Activated T-cell treated with anti-CD3 and anti-CD28 coated beads, Interleukin-2, amount 50 U/mL, for 72 hours (primary cell): ENCODE measurements at places on chromosomes 1 and 21. TPM values are rescaled to one million over a fixed set of nuclear protein-coding genes. Genes with fewer than 3 reads are reported as not detected.

DNA sequence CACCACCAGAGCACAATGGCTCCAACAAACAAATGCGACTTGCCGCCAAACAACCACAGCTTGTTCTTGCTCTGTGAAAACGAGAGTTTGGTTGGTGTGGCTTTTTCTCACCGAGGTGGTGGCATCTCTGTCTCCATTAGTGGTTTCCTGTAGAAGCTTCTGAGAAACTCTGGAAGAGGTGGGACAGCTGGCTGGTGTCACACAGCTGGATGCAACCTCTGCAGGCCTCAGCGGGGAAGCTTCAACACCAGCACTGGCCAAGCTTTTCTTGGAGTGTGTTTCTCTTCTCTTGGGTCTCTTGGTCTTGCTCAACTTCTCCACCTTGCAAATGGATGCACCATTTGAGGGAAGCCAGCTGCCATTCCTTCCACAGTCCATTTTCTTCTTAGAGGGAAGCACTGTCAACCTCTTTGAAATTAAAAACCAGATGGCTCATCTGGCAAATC lies 124.8 kb downstream of the KCNN3 start:
- peak; percentile 60 for DNase-seq
- H3K27ac ChIP-seq = peak overlapping the region; percentile 62
- H3K4me1 ChIP-seq = peaks cover 76% of the 10 kb centered on the region
- peaks cover 2% of the 10 kb centered on the region for H3K36me3 ChIP-seq
- peaks cover 15% of the 10 kb centered on the region for H3K27me3 ChIP-seq

DNA sequence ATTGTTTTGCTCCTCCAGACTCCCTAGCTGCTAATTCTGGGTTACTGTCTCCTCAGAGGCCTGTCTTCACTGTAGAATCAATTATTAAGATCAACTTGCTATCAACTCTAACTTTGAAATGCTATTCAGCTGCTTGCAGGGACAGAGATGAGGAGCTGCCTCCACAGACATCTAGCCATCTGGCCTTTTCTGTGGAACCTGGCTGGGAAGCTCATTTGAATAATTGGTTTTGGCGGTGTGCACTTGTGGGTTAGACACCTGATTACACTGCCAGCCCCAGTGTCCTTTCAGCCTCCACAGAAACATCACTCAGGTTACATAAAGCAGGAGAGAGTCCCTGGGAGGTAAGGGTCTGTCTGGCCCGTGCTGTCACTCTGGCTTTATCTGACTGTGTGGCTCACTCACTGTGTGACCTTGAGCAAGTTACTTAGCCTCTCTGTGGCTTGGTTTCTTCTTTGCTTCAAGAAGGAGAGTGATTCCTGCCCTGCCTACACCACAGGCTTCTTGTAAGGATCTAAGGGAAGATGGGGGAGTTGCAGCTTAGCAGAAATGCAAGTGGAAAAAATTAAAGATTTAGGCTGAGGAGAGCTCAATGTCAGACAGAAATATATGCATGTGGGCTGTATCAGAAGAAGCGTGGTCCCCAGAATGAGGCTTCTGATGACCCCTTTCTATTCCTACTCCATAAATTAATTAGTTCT lies 131.6 kb downstream of the BEND5 start:
- H3K27me3 ChIP-seq = peaks cover 21% of the 10 kb centered on the region
- no peaks in the 10 kb centered on the region for H3K4me1 ChIP-seq
- H3K27ac ChIP-seq = no peak overlapping the region
- no peak overlapping the region for H3K4me3 ChIP-seq
- no peak for DNase-seq
- H3K36me3 ChIP-seq = no peaks in the 10 kb centered on the region

- H3K4me3 ChIP-seq = no peak overlapping the region
- no peak for DNase-seq
- peaks cover 42% of the 10 kb centered on the region for H3K27me3 ChIP-seq
- no peaks in the 10 kb centered on the region for H3K36me3 ChIP-seq
- H3K4me1 ChIP-seq = no peaks in the 10 kb centered on the region
Measured at GRCh38 chr1:18811733-18812452, 47.6 kb downstream of the TAS1R2 start.

- H3K4me3 ChIP-seq = no peak overlapping the region
- DNase-seq = no peak
- no peaks in the 10 kb centered on the region for H3K36me3 ChIP-seq
- H3K4me1 ChIP-seq = no peaks in the 10 kb centered on the region
- no peak overlapping the region for H3K27ac ChIP-seq
- peaks cover 12% of the 10 kb centered on the region for H3K27me3 ChIP-seq
Measured at GRCh38 chr1:14396100-14396499, 202.4 kb upstream of the KAZN start.

- no peaks in the 10 kb centered on the region for H3K4me1 ChIP-seq
- H3K36me3 ChIP-seq = no peaks in the 10 kb centered on the region
- H3K27ac ChIP-seq = no peak overlapping the region
- H3K27me3 ChIP-seq = no peaks in the 10 kb centered on the region
- no peak overlapping the region for H3K4me3 ChIP-seq
Measured at GRCh38 chr1:79839882-79840281, 833.4 kb upstream of the ADGRL4 start.

DNA sequence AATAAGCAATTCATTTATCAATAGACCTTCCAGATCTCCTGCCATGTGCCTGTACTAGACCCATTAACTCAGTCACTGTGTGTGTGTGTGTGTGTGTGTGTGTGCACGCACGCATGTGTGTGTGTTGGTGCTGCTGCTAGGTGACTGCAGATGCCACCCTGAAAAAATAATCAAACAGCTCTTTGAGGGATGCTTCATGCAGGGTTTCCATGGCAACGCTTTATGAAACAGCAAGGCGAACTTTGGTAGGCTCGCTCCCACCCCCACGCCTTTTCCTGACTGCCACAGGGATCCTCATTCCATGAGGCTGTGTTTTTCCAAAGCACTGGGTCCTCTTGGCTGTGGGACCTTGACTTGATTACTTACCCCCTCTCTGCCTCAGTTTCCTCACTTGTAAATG lies 94.0 kb downstream of the HMGB4 start:
- no peak overlapping the region for H3K4me3 ChIP-seq
- H3K4me1 ChIP-seq = no peaks in the 10 kb centered on the region
- H3K27ac ChIP-seq = no peak overlapping the region
- H3K27me3 ChIP-seq = no peaks in the 10 kb centered on the region
- DNase-seq = no peak

DNA sequence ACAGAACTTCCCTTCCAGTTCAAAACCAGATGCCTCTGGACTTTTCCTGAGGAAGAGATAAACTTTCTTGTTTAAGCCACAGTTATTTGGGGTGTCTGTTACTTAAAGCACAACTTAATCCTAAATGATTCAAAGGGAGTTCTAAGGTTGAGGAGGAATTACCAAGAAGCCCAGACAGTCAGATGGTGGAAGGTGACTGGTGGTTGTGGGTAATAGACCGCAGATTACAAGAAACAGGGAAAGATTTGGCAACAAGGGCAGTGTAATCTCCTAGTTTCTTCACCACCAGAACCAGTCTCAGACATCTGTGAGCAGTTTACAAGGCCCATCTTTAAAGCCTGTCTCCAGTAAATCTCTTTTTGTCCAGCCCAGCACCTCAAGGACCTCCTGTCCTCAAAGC lies 130.1 kb upstream of the CTTNBP2NL start:
- H3K36me3 ChIP-seq = no peaks in the 10 kb centered on the region
- no peak overlapping the region for H3K27ac ChIP-seq
- no peak for DNase-seq
- H3K4me3 ChIP-seq = no peak overlapping the region

DNA sequence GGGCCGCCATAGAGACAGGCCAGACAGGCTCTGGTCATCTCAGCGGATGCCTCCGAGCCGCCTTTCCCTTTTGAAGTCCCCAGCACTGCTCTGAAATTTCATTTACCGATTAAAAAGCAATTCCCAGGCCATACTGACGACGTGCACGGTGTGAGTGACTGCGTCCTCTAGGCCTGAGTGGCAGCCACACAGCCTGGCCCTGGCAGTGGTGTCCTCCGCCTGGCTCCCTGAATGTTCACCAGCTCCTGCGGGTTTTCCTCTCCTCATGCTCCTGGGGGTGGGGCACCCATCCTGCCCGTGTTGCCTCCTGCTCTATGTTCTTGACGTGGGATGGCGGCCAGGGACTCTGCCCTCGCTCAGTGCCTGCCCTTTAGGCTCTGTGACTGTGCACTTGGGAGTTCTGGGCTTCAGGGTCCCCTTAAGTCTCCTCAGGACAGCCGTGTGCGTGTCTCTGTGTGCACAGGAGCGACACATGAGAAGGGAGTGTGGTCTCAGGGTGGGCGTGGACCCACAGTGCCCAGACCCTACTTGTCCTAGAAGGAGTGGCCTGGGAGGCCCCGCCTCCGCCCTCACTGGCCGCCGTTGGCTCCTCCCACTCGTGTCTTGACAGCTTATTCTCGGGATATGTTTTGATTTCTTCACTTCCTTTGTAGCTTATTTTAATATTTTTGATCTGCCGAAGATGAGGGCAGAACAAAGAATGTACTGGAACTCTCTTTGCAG lies 3.6 kb downstream of the SKI start:
- H3K27me3 ChIP-seq = no peaks in the 10 kb centered on the region
- peak; percentile 76 for DNase-seq
- peaks cover 61% of the 10 kb centered on the region for H3K4me1 ChIP-seq
- peak overlapping the region; percentile 84 for H3K27ac ChIP-seq
- H3K4me3 ChIP-seq = peak overlapping the region; percentile 92

- peaks cover 14% of the 10 kb centered on the region for H3K27me3 ChIP-seq
- no peaks in the 10 kb centered on the region for H3K4me1 ChIP-seq
- H3K27ac ChIP-seq = no peak overlapping the region
- no peak overlapping the region for H3K4me3 ChIP-seq
Measured at GRCh38 chr1:47843781-47844557, 153.2 kb downstream of the TRABD2B start.

DNA sequence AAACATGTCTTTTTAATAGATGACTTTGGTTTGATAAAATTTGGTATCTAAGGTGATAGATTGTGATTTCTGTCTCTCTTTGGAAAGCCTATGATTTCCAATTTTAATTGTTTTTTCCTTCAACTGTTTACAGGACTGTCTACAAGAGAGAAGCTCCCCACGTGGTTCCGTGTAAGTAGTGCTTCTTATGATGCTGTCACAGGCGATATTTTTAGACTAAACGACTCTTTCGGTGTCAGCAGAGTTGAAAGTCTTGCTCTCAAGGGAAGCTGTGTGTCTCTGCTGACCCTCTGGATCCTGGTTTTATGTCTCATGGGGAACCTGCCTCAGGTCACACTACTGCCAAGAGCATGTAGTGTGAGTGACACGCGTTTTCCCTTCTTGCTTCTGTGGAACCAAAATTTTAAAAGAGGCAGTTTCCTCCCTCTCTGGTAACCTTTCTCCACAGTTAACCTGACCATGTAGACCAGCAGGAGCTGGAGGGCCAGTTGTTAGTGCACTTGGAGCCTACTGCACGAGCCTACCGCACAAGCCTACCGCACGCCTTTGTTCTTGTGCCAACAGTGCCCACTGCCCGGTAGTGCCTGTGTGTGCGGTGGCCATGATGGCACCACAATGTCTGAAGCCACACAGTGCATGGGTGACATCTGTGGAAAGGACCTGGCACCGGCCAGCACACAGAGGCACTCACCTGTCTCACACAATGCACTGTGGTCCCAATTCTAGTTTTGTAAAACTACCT lies 91.9 kb downstream of the PCBP3 start:
- no peak for DNase-seq
- H3K36me3 ChIP-seq = no peaks in the 10 kb centered on the region
- H3K27ac ChIP-seq = no peak overlapping the region
- H3K27me3 ChIP-seq = no peaks in the 10 kb centered on the region

- H3K36me3 ChIP-seq = no peaks in the 10 kb centered on the region
- H3K27me3 ChIP-seq = no peaks in the 10 kb centered on the region
- no peak overlapping the region for H3K4me3 ChIP-seq
- no peak overlapping the region for H3K27ac ChIP-seq
- H3K4me1 ChIP-seq = no peaks in the 10 kb centered on the region
- DNase-seq = no peak
Measured at GRCh38 chr1:214824763-214825162, 221.8 kb downstream of the CENPF start.

DNA sequence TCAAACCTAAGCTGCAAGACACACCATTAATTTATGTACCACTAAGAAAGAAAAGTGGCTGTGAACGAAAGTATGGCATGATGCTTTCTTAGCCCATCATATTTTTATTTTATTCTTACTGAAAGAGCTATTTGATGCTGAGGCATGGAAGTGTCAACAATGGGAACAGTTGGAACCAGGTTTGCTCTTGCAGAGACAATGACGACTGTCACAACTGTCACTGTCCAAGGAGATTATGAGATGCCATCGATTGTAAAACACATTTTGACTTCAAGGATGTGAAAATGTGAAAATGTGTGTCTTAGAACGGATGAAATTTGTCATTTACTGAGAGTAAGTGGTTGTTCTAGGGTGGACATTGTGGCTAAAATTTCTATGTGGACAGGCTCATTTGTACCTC lies 2.8 kb upstream of the ACTL8 start:
- no peaks in the 10 kb centered on the region for H3K4me1 ChIP-seq
- peaks cover 20% of the 10 kb centered on the region for H3K36me3 ChIP-seq
- no peaks in the 10 kb centered on the region for H3K27me3 ChIP-seq

- H3K4me3 ChIP-seq = no peak overlapping the region
- H3K27ac ChIP-seq = no peak overlapping the region
- H3K27me3 ChIP-seq = no peaks in the 10 kb centered on the region
- no peaks in the 10 kb centered on the region for H3K36me3 ChIP-seq
- H3K4me1 ChIP-seq = no peaks in the 10 kb centered on the region
Measured at GRCh38 chr1:42838482-42839190, 7.8 kb upstream of the ZNF691 start.

GRCh38 chr1:33228935-33229487 lies 27.3 kb upstream of the ZNF362 start:
- DNase-seq = no peak
- no peak overlapping the region for H3K4me3 ChIP-seq
- peaks cover 7% of the 10 kb centered on the region for H3K4me1 ChIP-seq
- peaks cover 11% of the 10 kb centered on the region for H3K27me3 ChIP-seq
- no peak overlapping the region for H3K27ac ChIP-seq
- H3K36me3 ChIP-seq = peaks cover 5% of the 10 kb centered on the region

GRCh38 chr1:226625832-226626576 lies 77.4 kb downstream of the STUM start:
- no peak for DNase-seq
- no peaks in the 10 kb centered on the region for H3K27me3 ChIP-seq
- peaks cover 5% of the 10 kb centered on the region for H3K36me3 ChIP-seq
- H3K27ac ChIP-seq = peak overlapping the region; percentile 93
- H3K4me3 ChIP-seq = peak overlapping the region; percentile 78

The AMY1B gene
- not detected for total RNA-seq

The NEGR1 gene
- 0.24 TPM for total RNA-seq

The CFAP107 gene
- total RNA-seq = not detected

The BCAS2 gene
- 27.5 TPM for total RNA-seq

The FBLIM1 gene
- not detected for total RNA-seq

The AMY1C gene
- not detected for total RNA-seq

The TSNAX gene
- total RNA-seq = 37.4 TPM
